ENCODE measurements at places on chromosomes 7 and 10. TPM values are rescaled to one million over a fixed set of nuclear protein-coding genes. Genes with fewer than 3 reads are reported as not detected.

Gene CDK14
- polyA plus RNA-seq, result 98.2 TPM

Gene FFAR4
- not detected for polyA plus RNA-seq

Gene NCAPG2
- polyA plus RNA-seq, result 1.1 TPM

Gene RNLS
- polyA plus RNA-seq, result 12.3 TPM

Gene NPC1L1
- polyA plus RNA-seq, result not detected

Gene FAM25G
- polyA plus RNA-seq, result not detected

Gene GPR15LG
- not detected for polyA plus RNA-seq

Gene CTAGE4
- not detected for polyA plus RNA-seq

Gene WEE2
- not detected for polyA plus RNA-seq

Gene EXOC6
- 24.8 TPM for polyA plus RNA-seq

Gene MSMB
- polyA plus RNA-seq, result not detected
